Left cardiac atrium (tissue), 4 donors: ENCODE measurements at places on chromosomes 4 and X.

DNA sequence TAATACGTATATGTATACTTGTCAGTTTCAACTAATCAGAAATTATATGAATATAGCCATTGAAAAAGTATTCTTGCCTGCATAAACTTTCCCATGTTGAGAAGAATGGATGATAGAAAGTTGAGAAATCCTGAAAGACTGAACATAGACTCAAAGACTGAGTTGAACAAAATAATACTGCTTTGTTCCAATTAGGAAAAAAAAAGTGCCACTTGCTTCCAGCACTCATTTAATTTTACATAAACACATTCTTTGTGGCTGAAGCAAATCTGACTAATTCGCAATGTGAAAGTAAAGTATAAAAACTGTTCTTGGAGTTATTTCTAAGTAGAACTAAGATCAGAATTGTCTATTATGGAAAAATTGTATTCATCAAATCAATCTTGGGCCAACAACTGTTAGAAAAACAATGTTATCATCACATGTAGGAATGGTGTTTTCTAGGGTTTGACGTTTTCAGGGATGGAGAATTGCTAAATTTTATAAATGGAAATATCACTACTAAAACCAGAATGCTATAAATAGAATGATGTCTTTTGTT lies 2334.6 kb downstream of the PCDH7 start:
- no peak for DNase-seq

- DNase-seq: no peak
Observed at GRCh38 chr4:109171070-109171469, 131.4 kb downstream of the COL25A1 start.

DNA sequence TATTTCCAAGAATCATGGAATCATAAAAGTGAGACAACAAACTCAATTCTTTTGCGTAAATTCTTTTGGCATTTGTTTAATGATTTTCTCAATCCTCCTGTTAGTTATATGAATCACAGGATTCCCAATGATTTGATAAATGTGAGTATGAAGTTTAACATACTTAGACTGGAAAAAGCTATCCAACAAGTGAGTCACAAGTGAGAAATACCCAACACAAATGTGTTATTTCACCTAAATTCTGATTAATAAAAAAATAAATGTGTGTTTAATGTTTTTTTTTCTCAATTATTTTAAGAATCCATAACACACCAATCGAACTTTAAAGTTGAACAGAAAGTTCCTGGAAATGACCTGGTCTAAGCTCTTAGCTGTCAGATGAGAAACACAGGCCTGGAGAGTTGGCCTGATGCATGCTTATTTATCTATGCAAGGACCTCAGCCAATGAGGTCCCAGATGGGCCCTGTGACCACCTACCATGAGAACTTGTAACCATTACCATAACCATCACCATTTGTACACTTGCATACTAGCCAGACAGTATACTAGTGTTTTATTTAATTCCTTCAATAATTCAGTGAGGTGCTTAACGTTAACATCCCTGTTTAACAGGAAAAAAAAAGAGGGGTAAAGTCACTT lies 386.7 kb downstream of the SPRY1 start:
- DNase-seq: peak; percentile 23

GRCh38 chr4:71377561-71377960 lies 38.7 kb downstream of the SLC4A4 start:
- DNase-seq: no peak

- DNase-seq: no peak
Observed at GRCh38 chr4:18751083-18751482, 729.5 kb upstream of the LCORL start.

DNA sequence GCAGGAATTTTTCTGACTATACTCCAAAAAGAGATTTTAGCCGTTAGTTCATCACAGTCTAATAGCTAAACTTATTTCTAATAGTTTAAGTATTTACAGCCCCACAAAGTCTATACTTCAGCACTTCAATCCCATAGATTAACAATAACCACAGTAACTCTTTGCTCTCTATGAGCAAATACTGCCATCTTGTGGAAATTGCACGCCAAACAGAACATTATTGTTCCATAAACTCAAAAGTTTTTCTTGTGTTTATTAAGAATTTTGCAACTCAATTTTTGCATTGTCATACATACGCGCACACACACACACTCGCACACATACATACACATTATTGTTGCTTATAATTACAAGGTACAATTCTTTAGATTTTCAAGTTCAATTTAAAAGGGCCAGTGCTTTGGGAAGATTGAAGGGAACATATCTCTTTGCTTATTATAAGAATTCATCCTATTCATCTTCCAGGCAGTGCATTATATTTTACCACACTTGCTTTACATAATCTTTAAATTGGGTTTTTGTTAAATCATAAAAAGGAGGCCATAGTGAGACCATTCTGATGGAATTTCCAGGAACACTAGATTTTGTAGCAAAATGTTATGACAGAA lies 63.8 kb upstream of the ATOH1 start:
- no peak for DNase-seq

- DNase-seq: no peak
Observed at GRCh38 chrX:70549429-70549828, 104.8 kb downstream of the DLG3 start.

GRCh38 chr4:168386002-168386401 lies 67.5 kb upstream of the DDX60 start:
- no peak for DNase-seq

- no peak for DNase-seq
Observed at GRCh38 chr4:76879731-76880364, 18.1 kb downstream of the SOWAHB start.

DNA sequence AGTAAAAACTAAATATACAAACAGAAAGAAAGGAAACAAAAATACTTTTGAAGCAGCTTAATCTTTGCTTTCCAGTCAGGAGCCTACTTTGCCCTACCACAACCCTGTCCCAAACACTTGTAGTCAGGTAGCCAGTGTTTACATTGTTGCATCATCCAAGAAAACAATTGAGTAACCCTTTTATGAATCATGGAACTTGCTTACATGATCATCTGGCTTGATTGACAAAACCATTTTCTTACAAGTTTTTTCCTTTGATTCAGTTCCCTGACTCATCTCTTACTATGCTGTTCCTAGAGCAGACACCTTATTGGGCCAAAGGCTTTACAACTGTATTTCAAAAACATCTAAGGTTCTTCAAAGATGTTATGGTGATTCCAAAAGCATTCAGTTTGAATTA lies 740.1 kb downstream of the KLHL13 start:
- no peak for DNase-seq
